EH (cell line): ENCODE measurements at places on chromosomes 5 and 9.

DNA sequence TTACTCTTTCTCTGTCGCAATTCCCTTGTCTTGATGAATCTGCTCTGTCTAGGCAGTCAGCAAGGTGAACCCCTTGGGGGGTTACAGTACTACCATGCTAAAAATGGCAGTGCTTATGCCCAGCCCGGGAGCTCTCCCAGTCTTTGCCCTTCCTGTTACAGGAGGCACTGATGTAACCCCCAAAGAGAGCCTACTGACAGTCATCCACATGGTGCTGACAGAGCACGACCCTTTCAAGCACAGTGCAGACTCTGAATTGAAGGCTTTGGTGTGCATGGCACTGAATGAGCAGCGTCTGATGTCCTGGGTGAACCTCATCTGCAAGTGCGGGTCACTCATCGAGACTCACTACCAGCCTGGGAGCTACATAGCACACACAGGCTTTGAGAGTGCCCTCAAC lies 34.5 kb upstream of the SLC36A2 start:
- no peak for DNase-seq

GRCh38 chr9:133054966-133055365 lies 6.8 kb upstream of the CEL start:
- DNase-seq = peak; percentile 97

- peak; percentile 82 for DNase-seq
Observed at GRCh38 chr9:71748280-71748743, 20.0 kb downstream of the CEMIP2 start.

DNA sequence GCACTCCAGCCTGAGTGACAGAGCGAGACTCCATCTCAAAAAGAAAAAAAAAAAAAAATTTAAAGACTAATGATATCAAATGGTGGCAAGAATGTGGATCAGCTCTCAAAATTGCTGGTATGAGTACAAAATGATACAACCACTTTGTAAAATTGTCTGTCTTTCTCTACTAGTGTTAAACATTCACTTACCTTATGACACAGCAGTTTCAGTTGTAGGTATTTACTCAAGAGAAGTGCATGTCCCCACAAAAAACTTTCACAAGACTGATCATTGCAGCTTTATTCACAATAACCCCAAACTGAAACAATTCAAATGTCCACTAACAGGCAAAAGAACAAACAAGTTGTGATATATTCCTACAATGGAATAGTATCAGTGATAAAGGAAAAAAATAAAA lies 14.7 kb upstream of the CETN3 start:
- no peak for DNase-seq

GRCh38 chr9:131272212-131272611 lies 4.1 kb downstream of the FAM78A start:
- DNase-seq = no peak

- no peak for DNase-seq
Observed at GRCh38 chr9:84075004-84075403, 94.4 kb downstream of the RMI1 start.

GRCh38 chr5:96816411-96816939 lies 8.7 kb upstream of the ERAP1 start:
- DNase-seq = no peak

GRCh38 chr9:98529841-98530240 lies 178.9 kb downstream of the GABBR2 start:
- no peak for DNase-seq

DNA sequence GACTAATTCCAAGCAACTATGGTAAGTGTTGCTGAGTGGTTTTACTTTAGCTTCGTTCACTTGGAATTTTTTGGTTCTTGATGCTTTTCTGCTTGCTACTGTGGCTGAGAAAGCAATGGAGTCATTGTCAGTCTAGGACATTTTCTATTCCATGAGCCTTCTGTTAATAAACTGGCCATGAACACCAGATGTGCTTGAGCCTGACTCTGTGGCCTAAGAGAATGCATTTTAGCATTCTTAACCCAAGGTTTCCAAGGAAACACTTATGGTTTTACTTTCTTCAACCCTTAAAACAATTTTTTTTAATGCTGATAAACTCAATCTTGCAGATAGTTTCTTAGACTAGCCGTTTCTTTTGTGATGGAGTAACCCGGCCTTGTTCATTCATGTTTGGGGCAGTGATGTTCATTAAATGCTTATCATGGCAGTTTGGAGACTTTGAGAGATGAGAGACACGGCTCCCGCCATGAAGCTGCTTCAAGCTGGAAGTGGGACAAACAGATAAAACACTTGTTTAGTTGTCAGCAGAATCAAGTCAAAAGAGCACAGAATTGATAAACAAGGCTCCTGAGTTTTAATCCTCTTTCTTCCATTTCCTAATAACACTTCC lies 42.4 kb downstream of the OSTF1 start:
- DNase-seq = peak; percentile 66

DNA sequence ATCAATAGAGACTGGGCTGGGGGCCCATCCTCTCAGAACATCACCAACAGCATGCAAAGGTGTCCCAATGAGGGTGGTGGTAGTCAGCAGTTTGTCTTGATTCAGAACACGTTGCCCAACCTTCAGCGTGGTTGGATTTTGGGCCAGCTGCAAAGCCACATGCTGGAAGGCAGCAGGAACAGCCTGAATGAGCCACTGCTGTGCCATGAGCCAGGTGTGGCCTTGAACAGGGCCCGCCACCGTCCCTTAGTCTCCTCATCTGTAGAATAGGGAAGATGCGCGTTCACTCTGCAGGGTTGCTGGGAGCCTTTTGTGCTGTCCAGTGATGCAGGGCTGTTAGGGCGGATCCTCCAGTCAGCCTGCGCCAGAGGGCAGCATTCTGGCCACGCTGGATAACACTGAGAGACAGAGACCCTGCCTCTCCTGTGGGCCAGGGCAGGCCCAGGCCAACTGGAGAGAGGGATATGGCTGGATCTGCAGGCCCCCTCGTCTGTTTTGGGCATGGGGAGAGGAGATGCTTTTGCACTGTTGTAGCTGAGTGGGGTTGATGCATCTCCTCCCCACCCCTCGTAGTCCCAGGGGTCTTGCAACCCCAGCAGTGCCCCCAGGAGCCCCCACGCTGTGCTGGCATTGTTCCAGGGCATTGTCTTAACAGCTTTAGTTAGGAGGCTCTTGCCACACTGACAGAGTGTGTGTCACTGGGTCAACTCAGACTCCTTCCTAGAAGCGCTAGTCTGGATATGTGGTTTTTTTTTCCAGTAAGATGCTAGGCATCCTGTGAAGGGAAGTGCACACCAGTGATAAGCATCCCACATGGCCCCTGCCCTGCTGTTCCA lies 42.1 kb downstream of the SLC46A2 start:
- no peak for DNase-seq

- peak; percentile 89 for DNase-seq
Observed at GRCh38 chr5:68529581-68529980, 314.0 kb downstream of the PIK3R1 start.

- no peak for DNase-seq
Observed at GRCh38 chr5:127223256-127223974, 67.2 kb upstream of the MEGF10 start.

DNA sequence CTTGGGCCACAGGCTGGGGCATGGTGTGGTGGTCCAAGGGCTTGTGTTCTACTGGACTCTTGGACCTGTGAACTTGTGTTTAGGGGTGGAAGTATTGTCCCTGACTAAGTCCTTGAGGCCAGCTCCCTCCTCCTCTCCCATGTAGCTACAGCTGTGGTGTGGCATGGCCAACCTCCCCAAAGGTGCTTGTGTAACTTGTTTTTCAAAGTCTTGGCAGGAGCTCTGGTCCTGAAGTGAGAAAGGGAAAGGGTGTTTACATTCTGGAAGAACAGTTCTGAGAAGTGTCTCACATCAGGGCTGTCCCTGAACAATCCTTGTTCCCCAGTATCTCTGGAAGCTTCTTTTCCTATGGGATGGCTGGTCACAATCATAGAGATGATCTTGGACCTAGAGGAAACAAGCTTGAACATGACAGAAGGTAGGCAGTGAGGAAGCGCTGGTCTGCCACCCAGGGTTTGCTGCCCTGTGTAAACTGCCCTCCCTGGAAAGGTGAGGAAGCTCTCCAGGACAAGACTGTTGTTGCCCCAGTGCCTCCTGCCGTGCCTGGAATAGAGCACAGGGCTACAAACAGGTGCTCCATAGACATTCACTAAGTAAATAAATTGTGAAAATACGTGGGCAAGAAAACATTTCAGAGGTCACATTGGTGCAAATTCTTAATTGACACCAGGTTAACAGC lies 64.6 kb upstream of the KLF9 start:
- DNase-seq = peak; percentile 48

- DNase-seq = no peak
Observed at GRCh38 chr5:142772446-142773293, 2.5 kb downstream of the ARHGAP26 start.

- no peak for DNase-seq
Observed at GRCh38 chr5:139975306-139975705, 67.8 kb downstream of the NRG2 start.

DNA sequence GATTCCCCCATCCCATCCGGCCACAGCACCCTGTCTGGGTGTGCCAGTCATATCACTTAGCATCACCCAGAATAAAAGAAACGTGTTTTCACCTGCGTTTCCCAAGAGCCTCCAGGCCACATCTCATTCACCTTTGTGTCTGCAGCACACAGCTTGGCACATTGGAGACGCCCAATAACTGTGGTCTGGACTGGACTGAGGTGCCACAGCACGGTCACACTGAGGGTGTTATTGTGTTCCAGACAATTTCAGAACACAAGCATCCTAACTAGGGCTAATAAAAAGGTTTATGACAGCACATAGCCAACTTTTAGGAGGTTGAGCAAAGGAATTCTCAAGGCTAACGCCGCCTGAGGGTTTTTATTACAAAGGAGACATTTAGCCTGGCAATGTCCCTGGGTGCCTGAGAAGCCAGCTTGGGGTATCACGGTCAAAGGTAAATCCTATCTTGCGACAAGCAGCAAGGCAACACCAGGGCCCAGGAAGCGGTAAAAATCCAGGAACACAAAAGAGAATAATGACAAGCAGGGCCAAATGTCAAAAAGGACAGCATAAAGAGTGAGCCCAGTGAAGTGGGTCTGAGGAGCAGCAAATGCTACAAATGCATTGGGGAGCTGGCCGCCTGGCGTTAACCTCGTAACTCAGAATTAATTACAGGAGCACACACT lies 3.4 kb downstream of the EPB41L4B start:
- no peak for DNase-seq

DNA sequence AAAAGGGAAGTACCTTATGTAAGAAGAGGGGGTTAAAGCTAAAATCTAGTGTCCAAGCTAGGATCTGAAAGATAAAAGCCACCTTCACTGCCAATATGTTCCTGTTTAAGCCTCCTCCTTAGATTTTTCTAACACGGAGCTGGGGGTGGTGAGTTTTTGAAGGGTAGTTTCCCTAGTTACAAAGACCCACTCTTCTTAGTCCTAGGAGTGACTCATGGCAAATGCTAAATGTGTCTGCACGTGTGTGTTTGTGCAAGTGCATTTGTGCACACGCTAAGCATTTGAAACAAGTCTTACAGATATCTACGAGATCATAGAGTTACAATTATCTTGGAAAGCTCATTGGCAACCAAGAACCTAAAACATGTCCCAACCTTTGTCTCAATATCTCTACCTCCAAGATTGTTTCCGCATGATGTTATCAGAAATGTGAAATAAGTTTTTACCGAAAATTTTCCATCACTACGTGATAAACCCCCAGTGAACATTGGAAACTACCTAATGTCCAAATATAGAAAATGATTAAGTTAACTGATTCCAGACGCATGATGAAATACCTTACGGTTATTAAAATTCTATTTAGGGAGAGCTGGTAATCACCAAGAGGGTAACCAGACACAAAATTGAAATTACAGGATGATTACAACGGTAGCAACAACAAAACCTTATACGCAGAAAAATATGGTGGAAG lies 78.0 kb upstream of the HRH2 start:
- DNase-seq = no peak

DNA sequence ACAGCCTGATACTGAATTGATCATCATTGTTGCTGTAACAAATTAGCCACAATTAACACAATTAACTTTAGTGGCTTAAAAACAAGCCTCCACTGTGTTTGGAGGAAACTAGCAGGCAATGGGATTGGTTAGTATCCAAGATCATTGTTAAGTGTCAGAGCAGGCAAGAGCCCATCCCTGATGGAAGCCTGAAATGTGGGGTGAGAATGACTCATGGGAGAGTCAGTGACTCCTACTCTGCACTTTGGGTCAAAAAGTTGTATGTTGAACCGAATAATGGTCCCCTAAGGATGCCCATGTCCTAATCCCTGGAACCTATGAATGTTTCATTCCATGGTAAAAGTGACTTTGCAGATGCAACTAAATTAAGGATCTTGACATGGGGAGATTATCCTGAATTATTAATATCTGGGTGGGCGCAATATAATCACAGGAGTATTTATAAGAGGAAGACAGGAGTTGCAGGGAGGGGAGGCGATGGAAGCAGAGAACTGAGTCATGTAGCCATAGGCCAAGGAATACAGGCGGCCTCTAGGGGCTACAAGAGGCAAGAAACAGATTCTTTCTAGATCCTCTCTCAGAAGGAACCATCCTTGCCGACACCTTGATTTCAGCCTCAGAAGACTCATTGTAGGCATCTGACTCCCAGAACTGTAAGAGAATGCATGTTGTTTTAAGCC lies 28.8 kb downstream of the ALG2 start:
- DNase-seq = peak; percentile 17

DNA sequence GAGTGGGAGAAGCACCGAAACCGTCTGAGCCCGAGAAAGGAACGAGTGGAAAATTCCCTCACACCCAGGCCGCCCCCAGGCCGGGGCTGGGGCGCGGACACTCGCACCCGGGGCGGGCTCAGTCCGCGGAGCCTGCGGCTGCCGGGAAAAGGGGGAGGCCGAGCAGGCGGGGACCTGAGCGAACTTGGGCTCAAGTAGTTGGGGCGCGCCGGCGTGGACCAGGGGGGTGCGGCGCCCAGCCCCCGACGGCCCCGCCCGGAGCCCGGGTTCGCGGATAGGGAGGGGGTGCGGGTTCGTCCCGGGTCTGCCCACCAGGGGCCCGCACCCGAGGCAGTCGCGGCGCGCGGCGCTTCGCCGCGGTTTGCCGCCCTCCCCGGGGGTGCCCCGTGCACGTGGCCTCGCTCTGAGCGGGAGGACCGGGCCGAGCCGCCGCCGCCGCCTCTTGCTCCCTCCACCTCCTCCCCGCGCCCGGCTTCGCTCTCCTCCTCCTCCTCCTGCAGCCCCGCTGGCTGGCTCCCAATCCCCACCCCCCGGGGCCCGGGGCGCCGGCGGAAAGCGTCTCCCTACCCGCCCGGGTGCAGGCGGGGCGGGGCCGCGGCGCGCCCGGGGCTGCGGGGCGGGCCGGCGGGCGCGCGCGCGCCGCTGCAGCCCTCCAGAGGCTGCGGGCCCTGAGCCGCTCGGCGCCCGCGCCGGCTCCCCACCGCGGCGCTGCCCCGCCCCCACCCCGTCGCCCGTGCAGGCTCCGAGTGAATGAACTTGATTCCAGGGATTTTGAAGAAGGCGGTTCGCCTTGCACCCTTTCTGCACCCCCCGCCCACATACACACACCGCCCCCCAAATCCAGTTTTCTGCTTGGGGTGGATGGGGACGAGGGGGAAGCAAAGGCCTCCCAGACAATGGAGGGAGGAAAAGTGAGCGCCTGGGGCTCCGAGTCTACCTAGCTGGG lies 1.3 kb upstream of the NFIB start:
- peak; percentile 16 for DNase-seq

DNA sequence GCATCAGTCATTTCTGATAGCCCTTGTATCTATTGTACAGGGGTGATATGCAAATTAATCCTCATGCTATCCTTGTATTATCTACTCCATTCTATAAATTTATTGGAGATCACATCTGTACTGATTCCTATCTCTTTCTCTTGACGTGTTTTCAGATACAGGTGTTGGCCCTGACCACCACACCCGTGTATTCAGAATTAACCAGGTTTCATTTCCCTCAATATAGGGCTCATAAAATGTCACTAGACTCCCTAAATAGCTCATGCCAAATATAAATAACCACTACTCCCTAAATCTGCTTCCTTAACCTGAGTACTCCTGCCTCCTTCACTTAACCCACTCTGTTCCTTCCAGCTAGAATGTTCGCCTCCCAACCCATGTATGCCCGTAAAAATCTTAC lies 522.8 kb upstream of the KLF4 start:
- DNase-seq = no peak
